T-helper 9 cell (primary cell): ENCODE measurements at places on chromosomes 13 and 19.

- DNase-seq = no peak
Observed at GRCh38 chr19:16013851-16014840, 62.1 kb upstream of the TPM4 start.

- no peak for DNase-seq
Observed at GRCh38 chr19:50513746-50514345, at the start of gene ASPDH. Gene ASPDH, minus strand, starts transcription at chr19:50513913. Its CDS starts 90 bp downstream, at chr19:50513823.

- DNase-seq = peak; percentile 80
Observed at GRCh38 chr13:75219479-75220237, 262.3 kb downstream of the TBC1D4 start.

- no peak for DNase-seq
Observed at GRCh38 chr13:83666141-83666540, 216.1 kb downstream of the SLITRK1 start.

DNA sequence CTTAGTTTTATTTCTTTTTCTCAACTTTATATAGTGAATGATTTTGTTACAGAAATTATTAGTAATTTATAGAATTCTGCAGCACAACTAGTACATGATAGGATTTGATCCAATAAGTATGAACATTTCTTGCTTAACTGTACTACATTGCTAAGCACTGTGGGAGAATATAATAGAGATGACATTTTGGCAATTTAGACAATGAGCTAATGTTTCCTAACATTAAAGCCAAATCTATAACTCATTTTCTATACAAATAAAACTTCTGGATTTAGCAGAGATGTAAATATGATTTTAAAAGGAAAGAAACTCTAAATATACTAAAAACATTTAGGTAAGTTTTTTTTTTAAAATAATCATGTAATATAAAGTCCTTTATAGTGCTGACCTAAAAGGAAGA is 87.3 kb downstream of the FNDC3A start:
- no peak for DNase-seq

DNA sequence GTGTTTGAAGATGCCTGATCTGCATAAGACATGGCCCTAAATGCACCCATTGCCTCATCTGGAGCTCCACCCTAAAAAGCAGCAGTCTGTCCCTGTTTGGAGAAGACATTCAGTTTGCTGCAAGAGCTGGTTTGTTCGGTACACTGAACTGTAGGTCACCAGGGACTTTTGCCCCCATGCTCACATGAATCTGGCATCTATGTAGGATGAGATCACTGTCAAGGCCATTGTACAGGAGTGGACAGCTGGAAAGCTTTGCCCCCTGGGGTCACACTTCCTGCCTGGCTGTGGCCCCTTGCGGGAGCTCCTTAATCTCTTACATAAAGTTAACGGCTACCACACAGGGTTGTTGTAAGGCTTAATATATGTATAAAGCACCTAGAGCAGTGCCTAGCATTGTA is 73.0 kb downstream of the IPO5 start:
- DNase-seq = no peak

DNA sequence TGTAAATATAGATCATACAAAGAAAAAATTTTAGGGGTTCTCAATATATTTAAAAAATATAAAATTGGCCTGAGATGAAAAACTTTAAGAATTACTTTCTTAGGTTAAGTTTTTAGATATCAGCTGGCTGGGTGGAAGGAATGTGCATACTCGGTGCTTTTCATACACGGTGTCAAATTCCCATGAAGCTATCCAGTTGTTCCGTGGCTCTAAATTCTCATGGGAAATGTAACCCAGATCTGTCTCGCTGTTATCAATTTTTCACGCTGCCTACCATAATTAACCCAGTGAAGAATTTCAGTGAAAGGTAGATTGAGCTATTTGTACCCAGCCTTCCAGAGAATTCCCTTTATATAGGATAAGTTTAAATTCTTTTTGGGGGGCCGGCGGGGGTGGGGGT is 11.6 kb upstream of the ZNF835 start:
- DNase-seq = no peak

- DNase-seq = no peak
Observed at GRCh38 chr13:33624740-33625139, 193.2 kb upstream of the RFC3 start.

GRCh38 chr13:77386046-77386445 is 59.2 kb upstream of the MYCBP2 start:
- DNase-seq = no peak
